ENCODE measurements at places on chromosomes 12 and 14.

- DNase-seq, result no peak
Observed at GRCh38 chr12:92065639-92066038, 80.0 kb downstream of the BTG1 start.

- DNase-seq, result no peak
Observed at GRCh38 chr12:102765736-102766135, 151.3 kb downstream of the PAH start.

GRCh38 chr12:87827638-87828264 is 201.4 kb downstream of the C12orf50 start:
- no peak for DNase-seq

DNA sequence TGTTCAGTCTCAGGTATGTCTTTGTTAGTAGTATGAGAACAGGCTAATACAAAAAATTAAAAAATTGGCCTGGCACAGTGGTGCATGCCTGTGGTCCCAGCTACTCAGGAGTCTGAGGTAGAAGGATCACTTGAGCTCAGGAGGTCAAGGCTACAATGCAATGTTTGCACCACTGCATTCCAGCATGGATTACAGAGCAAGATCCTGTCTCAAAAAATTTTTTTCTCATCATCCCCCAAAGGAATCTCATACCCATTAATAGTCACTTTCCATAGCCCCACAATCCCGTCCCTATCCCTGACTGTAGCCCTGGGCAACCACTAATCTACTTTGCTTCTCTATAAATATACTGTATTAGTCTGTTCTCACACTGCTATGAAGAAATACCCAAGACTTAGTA is 57.8 kb downstream of the TTC8 start:
- DNase-seq, result no peak

- DNase-seq, result no peak
Observed at GRCh38 chr12:105409801-105410471, 79.4 kb downstream of the C12orf75 start.

GRCh38 chr14:79825046-79825521 is 386.2 kb downstream of the DIO2 start:
- no peak for DNase-seq

- peak; percentile 67 for DNase-seq
Observed at GRCh38 chr14:76937181-76938091, 91.1 kb downstream of the IRF2BPL start.

- DNase-seq, result no peak
Observed at GRCh38 chr12:3722368-3722767, 30.5 kb downstream of the CRACR2A start.

- DNase-seq, result peak; percentile 88
Observed at GRCh38 chr14:76829013-76829365, 2.8 kb downstream of the LRRC74A start.

GRCh38 chr12:119505001-119505400 is 88.6 kb upstream of the TMEM233 start:
- DNase-seq, result no peak

GRCh38 chr12:19951664-19952063 is 416.7 kb upstream of the PDE3A start:
- DNase-seq, result no peak

- DNase-seq, result no peak
Observed at GRCh38 chr14:78614593-78614992, 444.4 kb downstream of the NRXN3 start.

GRCh38 chr14:86015941-86016340 is 486.0 kb downstream of the FLRT2 start:
- DNase-seq, result no peak

DNA sequence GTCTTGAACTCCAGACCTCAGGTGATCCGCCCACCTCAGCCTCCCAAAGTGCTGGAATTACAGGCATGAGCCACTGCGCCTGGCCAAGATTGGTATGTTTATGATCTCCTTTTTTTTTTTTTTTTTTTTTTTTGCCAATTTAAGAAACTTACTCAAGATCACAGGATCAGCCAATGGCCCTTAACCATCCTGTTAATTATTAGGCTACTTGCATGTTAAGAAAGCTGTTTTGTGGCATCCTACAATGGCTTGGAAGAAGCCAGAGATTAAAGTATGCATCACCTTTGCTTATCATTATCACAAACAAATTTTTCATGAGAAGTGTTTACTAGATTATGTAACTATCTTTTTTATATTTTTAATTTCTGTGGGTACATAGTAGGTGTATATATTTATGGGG is 140.2 kb downstream of the BCAT1 start:
- no peak for DNase-seq

DNA sequence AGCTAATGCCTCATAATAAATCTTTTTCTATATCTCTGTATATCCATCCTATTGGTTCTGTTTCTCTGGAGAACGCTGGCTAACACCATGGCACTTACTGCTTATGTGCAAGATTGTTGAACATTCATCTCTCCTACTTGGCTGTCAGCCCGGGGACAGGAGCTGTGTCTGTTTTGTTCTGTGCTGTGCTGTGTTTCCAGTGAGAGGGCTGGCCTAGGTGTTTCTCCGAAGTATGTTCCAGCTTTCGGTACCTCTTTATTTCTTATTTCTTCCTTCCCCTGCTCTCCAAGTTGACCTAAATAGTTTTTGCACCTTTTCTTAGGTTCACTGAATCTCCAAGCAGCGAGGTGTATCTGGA is 18.8 kb upstream of the NR4A1 start:
- peak; percentile 59 for DNase-seq

GRCh38 chr12:109810954-109811623 is 22.1 kb downstream of the TRPV4 start:
- no peak for DNase-seq

GRCh38 chr14:75492832-75493591 is 29.3 kb upstream of the BATF start:
- DNase-seq, result no peak

DNA sequence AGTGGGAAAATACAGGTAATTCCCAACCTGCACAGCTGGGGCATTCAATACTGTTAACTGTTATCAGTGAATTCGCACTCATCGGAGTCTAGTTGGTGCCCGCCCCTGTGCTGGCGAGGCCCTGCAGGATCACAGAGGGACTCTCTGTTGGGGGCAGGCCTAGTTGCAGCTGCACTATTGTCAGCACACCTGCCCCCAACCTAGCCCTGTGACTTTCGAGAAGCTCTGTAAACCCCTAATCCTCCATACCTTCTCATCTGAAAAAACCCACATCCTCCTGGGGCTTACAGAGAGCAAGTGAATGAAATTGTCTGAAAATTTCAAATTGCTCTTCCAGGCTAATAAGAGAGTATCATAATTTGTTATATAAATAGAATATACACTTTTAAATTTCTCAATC is 132.2 kb upstream of the NUDT4 start:
- DNase-seq, result no peak

GRCh38 chr14:68450391-68451120 is 342.3 kb downstream of the ZFP36L1 start:
- no peak for DNase-seq

DNA sequence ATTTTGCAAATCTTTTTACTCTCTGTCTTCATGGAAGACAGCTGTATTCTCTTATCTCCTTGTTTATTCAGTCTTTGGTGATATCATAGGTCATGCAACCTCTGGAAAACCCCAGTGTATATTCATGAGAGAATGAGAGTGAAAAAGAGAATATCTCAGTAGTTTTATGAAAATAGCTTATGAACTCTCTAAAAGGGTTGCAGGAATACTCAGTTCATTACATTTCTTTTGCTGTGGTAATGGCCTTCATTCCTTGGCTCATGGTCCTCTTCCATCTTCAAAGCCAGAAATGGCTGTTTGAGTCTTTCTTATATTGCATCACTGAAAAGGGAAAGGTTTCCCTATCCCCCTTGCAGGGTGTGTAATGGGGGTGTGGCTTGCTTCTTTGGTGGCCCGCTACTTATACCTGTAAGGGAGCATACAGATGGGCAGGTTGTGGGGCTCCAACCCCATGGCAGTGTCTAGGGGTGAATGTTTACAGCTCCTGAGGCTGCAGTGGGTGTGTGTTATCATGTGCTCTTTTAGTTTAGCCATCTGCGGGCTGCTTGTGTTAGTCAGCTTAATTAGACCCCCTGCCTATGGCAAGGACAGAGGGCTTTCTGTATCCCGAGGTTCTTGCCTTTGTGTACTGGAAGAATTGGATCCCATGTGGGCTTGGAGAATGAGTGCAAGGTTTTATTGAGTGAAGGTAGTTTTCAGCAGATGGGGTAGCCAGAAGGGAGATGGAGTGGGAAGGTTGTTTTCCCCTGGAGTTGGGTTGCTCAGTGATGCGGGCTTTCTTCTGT is 150.2 kb downstream of the CCDC91 start:
- no peak for DNase-seq

GRCh38 chr14:73526036-73526984 is 10.6 kb upstream of the ACOT1 start:
- no peak for DNase-seq

DNA sequence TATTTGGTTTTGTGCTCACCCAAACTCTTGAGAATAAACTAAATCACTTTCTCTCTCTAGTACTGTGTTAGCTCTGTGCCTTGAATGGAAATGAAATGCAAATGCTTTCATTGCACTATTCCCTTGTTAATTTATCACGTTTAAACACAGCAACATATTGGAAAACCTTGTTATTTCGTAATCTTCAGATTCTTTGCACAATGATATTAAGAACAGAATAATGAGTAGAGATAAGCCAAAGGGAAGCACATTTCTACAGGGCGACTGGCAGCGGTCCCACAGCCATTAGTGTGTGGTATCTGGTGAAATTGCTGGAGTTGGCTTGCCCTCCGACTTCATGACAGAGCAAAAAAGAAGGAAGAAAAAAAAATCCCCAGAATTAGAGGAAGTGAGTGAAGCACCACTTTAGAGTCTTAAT is 166.1 kb upstream of the E2F7 start:
- no peak for DNase-seq

- DNase-seq, result no peak
Observed at GRCh38 chr12:103373088-103373523, 122.7 kb downstream of the C12orf42 start.

DNA sequence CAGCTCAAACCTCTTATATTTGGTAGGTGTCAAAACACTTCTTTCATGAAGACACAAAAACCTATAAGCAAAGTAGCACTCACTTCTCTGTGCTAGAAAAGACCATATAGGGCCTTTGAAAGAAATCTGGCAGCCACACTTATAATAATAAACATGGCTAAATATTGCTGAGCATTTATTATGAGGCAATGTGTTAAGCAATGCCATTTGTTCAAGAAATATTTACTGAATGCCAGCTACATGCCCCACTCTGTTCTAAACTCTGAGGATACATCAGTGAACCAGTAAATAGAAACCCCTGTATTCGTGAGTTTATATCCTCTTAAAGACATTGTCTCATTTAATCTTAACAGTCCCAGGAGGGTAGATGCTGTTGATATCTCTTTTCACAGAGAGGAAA is 52.0 kb downstream of the RNFT2 start:
- DNase-seq, result no peak

DNA sequence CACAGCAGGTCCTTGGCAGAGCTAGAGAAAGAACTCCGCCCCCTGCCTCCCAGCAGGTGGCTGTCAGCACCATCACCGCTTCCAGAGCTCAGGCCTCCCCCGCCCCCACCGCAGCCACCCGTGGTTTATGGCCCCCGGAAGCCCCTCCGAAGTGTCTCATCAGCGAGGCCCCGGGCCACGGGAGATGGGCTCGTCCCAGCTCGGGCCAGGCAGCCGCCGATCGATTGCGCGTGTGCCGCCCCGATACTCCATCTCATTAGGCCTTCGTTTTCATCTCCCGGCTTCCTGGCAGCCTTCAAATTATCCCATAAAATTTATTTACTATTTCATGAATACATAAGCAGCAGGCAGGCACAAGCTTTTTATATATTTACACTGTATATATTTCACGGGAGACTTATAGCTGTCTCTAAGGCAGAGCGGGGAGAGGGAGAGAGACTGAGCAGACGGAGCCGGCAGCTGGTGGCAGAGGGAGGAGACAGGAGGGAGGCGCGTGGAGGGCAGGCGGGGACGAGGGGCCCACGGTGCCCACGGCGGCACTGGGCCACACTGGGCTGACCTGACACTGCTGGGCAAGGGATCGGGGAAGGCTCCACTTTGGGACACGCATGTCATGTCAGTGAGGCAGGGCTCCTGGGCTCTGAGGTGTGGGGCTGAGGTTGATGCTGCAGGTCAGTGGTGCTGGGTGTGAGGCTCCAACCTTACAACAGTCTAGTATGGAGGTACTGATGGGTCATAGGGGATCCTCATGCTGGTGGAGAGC is 241.2 kb downstream of the RBM19 start:
- no peak for DNase-seq

GRCh38 chr14:60695327-60695726 is 28.8 kb downstream of the SIX4 start:
- DNase-seq, result no peak

DNA sequence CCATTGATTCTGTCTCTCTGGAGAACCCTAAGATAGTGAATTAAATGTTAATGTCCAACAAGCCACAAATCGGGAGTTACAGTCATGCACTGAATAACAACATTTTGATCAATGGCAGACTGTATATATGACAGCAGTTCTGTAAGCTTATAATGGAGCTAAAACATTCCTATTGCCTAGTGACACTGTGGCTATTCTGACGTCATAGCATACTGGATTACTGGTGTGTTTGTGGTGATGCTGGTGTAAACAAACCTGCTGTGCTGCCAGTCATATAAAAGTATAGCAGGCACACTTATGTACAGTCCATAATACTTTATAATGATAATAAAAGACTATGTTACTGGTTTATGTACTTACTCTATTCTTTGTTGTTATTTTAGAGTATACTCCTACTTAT is 56.7 kb upstream of the BICD1 start:
- no peak for DNase-seq

- DNase-seq, result no peak
Observed at GRCh38 chr12:38736821-38737220, 168.6 kb downstream of the CPNE8 start.

DNA sequence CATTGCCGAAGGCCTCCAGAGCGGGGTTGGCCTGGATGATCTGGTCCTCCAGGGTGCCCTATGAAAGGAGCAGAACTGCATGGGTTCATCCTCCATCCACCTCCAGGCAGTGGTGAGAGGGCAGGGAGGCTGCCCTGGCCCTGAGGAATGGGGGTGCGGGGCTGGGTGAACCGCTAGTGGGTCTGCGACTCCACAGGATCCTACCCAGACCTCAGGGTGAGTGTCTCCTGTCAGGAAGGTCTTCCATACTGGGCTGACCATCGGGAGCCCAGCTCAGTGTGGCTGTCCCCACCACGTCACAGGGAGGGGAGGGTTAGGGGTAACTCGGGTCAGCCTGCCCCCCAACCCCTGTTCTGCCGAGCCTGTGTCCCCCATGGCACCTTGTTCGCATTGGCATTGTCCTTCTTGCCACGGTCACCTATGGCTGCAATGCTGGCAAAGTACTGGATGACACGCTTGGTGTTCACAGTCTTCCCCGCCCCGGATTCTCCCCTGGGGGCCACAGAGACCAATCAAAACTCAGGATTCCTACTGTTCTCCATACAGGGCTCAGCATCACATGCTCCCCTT is 3.7 kb downstream of the MYH6 start:
- no peak for DNase-seq

DNA sequence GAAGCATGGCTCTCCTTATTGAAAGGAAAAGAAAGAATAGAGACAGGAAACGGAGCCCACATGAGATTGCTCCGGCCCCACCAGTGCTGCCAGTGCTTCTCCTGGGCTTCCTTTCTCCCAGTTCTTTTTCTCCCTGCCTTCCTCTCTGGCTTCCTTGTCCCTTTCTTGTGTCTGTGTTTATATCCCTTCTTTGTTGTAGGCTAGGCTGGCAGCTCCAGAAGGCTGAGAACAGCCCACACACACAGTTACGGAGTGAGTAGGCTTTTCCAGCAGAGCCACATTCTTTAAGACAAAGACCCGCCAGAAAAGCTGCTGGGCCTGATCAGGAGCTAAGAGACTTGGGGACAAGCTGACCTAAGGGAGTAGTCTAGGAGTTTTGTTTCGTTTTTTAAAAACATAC is 13.0 kb downstream of the CIPC start:
- peak; percentile 89 for DNase-seq

GRCh38 chr14:89566644-89567415 is 149.8 kb upstream of the FOXN3 start:
- no peak for DNase-seq

All from posterior cingulate gyrus (tissue), 11 donors.